ENCODE measurements at places on chromosomes 12 and 14. TPM values are rescaled to one million over a fixed set of nuclear protein-coding genes. Genes with fewer than 3 reads are reported as not detected.

The KRT6C gene
- not detected for total RNA-seq

The DRAM1 gene
- total RNA-seq: 21.6 TPM

The ITGB7 gene
- 33.4 TPM for total RNA-seq

The CLECL1 gene
- 1.1 TPM for total RNA-seq

The PTPRQ gene
- 4.8 TPM for total RNA-seq

The CYP27B1 gene
- total RNA-seq: 0.98 TPM

The STRN3 gene
- total RNA-seq: 50.1 TPM

The SMIM41 gene
- total RNA-seq: 12.4 TPM

The PPP1R1A gene
- total RNA-seq: 21.4 TPM

The MIP gene
- not detected for total RNA-seq

GRCh38 chr12:4112290-4112689 is 161.3 kb upstream of the CCND2 start:
- no peak for DNase-seq

GRCh38 chr14:70602254-70602653 is 1.8 kb upstream of the MED6 start:
- DNase-seq: no peak

- DNase-seq: no peak
Observed at GRCh38 chr12:100706033-100706432, 88.5 kb upstream of the ANO4 start.

DNA sequence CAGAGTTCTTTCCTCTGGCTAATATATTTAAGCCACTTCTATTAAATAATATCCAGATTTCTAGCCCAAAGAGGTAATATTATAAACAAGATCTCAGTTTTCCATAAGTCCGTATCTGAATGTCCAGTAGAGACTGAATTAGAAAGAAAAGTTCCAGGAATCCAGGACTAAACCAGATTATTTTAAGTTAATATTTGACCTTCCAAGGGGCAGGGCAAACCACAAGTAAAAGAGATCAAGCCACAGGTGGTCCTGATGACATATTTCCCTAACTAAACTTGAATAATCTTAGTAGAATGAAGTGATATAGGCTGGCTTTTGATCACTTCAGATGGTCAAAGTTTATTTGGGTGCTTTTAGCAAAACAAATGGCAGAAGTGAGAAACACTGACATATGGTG is 43.3 kb upstream of the E2F7 start:
- DNase-seq: no peak

- DNase-seq: no peak
Observed at GRCh38 chr14:55715889-55716288, 135.9 kb downstream of the KTN1 start.

GRCh38 chr12:117998719-117999118 is 17.8 kb upstream of the RFC5 start:
- no peak for DNase-seq

DNA sequence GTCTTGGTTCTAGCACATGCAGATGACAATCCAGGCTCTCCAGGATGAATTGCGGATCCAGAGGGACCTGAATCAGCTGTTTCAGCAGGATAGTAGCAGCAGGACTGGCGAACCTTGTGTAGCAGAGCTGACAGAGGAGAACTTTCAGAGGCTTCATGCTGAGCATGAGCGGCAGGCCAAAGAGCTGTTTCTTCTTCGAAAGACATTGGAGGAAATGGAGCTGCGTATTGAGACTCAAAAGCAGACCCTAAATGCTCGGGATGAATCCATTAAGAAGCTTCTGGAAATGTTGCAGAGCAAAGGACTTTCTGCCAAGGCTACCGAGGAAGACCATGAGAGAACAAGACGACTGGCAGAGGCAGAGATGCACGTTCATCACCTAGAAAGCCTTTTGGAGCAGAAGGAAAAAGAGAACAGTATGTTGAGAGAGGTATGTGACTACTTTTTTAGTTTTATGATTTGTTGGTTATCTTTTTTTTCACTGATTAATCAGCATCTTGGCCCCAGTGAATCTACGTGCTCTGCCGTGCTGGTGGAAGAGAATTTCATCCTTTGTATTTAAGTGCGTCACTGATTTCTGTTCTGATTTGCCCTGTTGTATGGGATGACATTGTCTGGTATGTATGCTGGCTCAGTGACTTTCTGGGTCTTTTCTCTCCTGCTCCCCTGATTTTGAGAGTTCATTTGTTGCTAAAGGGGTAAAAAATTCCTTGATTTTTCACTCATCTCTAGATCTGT is 92.3 kb downstream of the ERC1 start:
- no peak for DNase-seq

DNA sequence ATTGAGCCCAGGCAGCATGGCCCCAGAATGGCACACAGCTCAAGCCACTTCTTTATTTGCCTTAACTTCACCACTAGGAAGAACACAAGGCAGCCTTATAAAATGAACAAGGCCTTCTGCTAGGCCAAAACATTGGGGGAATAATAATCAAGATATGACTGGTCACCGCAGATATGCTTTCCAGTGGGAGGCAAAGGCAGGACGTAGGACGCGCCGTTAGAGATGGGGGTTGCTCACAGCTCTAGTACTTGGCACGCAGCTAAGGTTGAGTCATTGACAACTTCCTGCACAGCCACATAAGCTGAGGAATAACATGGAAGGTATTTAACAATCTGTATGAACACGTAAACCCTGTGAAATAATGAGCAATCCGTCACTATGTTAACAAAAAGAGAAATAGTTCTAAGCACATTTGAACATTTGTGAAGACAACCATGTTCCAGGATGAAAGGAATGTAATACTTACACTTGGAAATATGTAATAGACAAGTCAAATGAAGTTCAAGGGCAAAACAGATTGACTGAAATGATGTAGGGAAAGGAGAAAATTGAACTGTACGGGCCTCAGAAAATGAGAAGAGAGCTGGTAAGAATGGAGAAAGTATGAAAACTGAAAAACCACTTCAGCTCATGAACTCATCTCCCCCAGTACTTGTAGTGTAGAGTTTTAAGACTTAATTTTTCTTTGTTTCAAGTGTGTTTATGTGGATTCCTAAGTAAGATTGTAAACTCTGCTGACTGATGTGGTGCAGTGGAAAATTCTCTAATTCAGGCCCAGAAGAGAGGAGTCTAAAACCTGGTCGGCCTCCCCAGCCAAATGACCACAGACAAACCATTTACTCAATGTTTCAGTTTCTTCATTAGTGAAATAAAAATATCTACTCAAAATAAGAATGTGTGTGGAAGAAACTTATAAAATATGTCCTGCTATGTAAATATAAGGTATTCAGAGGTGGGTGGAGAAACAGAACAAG is 59.3 kb upstream of the CCDC91 start:
- DNase-seq: no peak

DNA sequence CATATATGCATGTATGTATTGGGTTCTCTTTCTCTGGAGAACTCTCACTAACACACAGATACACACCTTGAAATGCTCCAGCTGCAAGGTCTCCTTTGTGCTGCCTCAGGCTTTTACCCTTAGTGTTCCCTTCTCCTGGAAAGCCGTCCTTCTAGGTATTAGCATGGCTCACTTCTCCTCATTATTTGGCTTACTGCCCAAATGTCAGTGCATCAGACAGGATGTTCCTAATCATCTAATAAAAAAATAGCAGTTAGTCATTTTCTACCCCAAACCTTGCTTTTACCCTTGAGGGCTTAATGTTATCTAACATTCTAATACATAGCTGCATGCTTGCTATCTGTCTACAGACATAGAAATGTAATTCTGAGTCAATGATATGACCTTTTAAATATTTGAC is 109.0 kb upstream of the SLC16A7 start:
- DNase-seq: no peak

GRCh38 chr12:121004253-121004815 is 12.0 kb downstream of the C12orf43 start:
- DNase-seq: no peak

- DNase-seq: no peak
Observed at GRCh38 chr12:3530548-3530947, 39.5 kb downstream of the PRMT8 start.

DNA sequence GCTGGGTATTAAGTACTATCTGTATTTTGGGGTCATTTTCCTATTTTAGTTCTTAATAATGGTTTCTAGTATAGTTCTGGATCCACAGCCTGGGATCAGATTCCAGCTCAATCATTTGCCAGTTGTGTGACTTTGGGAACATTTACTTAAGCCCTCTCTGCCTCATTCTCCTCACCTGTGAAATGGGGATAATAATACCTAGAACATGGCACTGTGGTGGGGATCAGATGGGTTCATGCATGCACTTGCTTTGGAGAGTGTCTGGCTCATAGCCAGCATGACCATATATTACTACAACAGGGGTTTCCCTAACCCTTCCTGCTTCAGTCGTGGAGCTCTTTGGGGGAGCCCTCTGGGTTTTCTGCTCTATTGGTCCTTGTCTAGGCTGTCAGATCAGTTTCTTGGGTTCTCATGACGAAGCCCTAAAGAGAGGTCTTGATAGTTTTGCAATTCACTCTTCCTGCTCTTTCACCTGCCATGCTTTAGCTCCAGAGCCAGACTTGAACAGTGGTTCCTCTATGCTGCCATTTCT is 34.1 kb upstream of the SMOC1 start:
- DNase-seq: no peak

GRCh38 chr12:69095765-69096477 is 143.4 kb upstream of the CPSF6 start:
- DNase-seq: peak; percentile 66

GRCh38 chr14:89578156-89578555 is 161.1 kb upstream of the FOXN3 start:
- no peak for DNase-seq

DNA sequence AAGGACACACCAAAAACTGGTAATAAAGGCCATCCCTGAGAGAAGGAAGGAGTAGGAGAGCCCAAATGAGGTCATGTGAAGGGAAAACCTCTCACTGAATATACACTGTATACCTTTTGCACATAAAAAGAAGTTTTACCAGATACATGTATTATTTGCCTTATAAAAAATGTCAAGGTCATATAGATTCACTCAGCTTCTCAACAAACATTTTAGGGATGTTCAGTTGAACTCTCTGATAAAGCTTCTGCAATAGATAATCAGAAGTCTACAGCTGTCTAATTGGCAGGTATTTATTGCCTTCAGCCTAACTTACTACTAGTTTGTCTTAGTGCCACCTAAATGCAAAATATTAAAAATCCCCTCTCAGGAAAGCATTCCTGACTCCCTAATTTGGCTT is 8.7 kb downstream of the SLC11A2 start:
- no peak for DNase-seq

- no peak for DNase-seq
Observed at GRCh38 chr12:11916771-11917170, 154.0 kb upstream of the BCL2L14 start.

- DNase-seq: no peak
Observed at GRCh38 chr14:47778631-47779030, 103.2 kb upstream of the MDGA2 start.

DNA sequence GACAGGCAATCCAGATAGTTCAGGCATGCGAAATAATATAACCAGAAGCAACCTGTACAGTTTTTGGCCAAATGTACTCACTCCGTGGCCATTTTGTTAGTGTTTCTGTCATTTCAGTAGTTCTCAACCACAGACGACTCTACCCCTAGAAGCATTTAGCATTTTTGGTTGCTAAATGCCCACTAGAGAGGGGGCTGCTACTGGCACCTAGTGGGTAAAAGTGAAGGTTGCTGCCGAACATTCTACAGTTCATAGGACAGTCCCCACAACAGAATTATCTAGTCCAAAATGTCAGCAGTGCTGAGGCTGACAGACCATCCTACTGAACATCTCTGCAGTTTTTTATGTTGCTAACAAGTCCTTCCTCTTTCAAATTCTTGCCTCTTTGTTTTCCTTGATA is 107.4 kb downstream of the TSHR start:
- no peak for DNase-seq

DNA sequence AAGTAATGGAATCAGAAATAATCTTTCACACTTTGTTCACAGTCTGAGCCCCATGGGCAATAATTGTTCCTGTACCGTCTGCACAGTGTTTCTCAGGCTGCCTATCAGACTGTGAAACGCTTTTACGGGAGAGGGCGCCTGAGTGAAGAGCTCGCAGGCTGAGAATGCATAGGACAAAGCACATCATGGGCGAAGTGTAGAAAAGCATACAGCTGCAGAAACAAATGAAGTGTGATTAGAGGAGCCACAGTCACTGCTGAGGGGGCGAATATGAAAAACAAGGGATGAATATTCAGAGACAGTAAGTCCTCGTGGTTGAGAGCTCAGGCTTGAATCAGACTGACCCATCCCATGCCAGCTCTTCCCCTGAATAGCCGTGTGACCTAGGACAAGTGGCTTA is 438.4 kb upstream of the DCN start:
- DNase-seq: no peak

Measured in sciatic nerve (tissue), 2 donors.